Omental fat pad (tissue), 4 donors: ENCODE measurements at places on chromosomes 7 and 10.

- DNase-seq, result no peak
These were observed 581.4 kb downstream of the LRMDA start for GRCh38 chr10:76012716-76013327.

DNA sequence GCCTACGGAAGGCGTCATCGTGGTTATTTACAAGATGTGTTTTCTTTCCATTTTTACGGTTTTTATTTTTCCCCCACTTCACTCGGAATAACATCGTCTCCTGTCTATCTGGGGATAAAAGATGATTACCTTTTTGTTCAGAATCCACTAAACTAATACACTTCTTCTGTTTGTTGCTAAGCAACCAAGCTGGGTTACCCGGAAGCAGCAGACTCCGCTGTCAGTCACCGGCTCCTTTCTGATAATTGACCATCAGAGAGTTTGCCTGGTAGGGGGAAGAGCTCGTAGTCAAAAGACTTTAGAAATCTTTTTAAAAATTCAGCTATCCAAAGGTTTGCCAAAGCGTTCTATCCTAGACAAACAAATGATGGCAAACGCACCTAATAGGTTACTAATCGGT lies 75.0 kb upstream of the SFMBT2 start:
- DNase-seq, result no peak

GRCh38 chr10:130749911-130750310 lies 561.6 kb downstream of the TCERG1L start:
- no peak for DNase-seq

DNA sequence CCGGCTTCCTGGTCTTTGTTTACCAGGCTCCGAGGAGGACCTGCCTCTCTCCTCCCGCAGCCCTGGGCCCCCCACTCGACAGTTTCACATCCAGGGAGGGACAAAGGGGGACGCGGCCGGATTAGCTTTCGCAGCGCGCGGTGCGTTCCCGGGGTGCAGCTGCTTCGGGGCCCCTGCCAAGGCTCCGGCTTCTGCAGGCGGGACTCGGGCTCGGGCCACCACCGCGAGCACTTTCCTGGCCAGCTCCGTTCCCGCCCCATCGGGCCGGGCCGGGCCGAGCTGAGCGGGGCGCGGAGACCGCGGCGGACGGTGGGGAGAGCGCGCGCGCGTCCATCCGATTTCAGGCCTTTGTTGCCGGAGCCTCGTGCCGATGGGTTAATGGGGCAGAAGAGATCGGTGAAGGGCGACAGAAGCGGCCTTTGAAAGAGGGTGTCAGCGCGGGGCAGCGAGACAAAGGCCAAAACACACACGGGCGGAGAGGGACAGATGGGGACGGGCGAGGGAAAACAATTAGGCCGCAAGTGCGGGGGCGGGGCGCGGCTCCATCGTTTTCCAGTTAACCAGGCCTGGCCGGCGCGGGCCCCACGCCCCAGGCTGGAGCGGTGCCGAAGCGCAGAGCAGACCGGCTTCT lies 8.5 kb upstream of the UNCX start:
- DNase-seq, result no peak

DNA sequence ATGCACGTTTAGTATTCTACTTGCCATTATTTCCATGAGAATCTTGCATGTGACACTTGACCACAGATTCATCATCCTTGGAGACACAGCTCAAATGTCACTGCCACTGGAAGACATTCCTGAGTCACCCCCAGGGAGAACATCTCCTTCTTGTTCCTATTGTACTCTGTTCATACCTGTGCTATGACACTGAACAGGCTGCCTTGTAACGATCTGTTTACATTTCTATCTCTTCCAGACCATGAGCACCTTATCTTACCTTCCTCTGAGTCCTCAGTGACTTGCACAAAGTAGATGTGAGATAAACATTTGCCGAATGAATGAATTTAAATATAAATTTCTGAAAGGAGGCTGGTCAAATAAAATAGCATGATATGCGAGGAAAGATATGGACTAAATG lies 331.9 kb upstream of the LRRN3 start:
- no peak for DNase-seq

DNA sequence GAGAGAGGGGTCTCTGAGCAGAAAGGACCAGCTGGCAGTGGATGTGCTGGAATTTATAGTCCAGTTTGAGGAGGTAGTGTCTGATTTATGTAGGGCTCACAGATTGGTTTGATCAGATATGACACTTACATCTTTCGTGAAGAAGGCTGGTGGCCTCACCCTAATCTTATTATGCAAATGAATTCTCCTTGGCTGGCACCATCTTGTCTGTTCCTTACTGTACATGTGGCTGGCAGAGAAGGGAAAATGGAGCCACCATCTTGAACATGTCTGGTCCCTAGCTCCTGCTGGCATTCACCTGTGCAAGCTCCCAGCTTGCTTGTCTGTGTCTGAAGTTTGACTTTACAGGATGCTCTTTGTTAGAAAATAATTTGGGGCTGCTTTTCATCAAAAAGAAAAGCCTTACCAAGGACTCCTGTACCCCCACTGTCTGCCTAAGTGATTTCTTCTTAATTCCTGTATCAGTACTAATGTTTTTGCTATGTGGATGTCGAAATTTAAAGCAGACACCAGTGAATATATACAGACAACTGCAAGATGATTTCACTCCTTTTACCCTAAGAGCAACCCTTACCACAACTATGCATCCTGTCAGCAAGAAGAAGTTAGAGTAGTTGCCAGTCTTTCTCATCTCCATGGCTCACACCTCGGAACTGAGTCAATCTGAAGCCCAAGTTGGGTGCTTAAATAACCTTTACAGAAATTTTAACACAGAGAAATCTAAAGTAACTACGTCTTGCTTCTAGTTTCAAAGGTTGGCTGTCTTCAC lies 322.0 kb upstream of the SEMA3D start:
- DNase-seq, result no peak

- no peak for DNase-seq
These were observed 140.2 kb downstream of the CDK14 start for GRCh38 chr7:90736316-90736715.

- DNase-seq, result no peak
These were observed 28.0 kb upstream of the CABCOCO1 start for GRCh38 chr10:61634746-61635145.

DNA sequence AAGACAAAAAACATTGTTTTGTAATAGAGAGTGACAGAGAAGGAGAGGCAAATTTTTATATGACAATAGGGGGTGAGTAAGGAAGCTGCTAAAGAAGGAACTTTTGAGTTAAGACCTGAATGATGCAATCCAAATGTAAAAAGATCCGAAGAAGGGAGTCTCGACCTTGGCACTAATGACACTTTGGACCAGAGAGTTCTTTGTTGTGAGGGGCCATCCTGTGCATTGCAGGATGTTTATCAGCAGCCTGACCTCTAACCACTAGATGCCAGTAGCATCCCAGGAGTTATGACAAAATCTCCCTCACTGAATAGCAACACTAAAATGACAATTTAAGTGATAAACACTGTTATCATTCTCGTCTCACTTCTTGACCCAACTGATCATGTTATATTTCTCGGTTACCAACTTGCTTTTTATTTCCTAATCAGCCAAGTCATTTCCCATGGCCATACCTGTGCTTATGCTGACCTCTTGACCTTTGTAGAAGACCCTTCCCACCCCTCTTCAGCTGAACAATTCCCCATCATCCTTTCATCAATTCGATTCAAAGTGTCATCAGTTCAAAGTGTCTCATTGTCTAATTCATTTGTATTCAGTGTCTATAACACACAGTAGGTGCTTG lies 30.0 kb downstream of the DGKI start:
- no peak for DNase-seq

- DNase-seq, result no peak
These were observed 664.2 kb downstream of the NXPH1 start for GRCh38 chr7:9097565-9098060.

- no peak for DNase-seq
These were observed 13.0 kb downstream of the AKAP9 start for GRCh38 chr7:91953618-91954017.

- DNase-seq, result no peak
These were observed 274.9 kb upstream of the PLXDC2 start for GRCh38 chr10:19541299-19541698.

- DNase-seq, result no peak
These were observed 23.4 kb downstream of the ESYT2 start for GRCh38 chr7:158805937-158806336.

- DNase-seq, result no peak
These were observed 54.6 kb upstream of the PITRM1 start for GRCh38 chr10:3226960-3227744.

- DNase-seq, result no peak
These were observed 359.7 kb downstream of the CRPPA start for GRCh38 chr7:16061630-16062029.

GRCh38 chr7:26141077-26141476 lies 10.9 kb upstream of the NFE2L3 start:
- DNase-seq, result no peak

- no peak for DNase-seq
These were observed 216.8 kb downstream of the RPS24 start for GRCh38 chr10:78250313-78251015.

DNA sequence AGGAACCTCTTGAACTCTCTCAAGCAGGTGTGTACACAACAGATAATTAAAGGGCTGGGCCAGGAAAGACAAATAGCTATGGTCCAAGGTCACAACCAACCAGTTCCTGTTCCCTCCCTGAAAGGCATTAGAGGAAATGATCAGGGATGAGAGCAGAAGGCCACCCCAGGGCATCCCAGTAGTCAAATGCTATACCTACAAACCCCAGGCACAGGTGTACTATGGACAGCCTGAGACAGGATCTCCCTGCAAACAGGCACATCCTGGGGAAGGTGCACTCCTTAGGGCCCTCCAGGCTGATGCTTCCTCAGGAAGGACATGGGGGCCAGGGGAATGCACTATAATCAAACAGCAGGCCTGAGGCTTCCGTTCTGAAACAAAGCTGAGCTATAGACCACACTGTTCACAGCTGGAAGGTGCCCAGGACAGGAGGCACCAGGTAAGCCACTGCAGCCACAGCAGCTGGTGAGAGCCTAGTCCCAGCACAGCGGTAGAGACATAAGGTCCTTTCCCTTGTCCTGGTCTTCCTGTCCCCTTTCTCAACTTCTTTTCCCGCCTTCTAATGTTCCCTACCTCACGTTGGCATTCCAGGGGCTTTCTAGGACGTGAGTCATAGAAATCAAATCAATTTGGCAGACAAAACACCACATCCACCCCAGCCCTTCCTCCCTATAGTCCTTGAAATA lies 13.3 kb downstream of the PARP12 start:
- no peak for DNase-seq

- DNase-seq, result no peak
These were observed 53.3 kb upstream of the NXPH1 start for GRCh38 chr7:8380130-8380529.

- no peak for DNase-seq
These were observed 2.2 kb downstream of the RAB18 start for GRCh38 chr10:27506280-27506679.

DNA sequence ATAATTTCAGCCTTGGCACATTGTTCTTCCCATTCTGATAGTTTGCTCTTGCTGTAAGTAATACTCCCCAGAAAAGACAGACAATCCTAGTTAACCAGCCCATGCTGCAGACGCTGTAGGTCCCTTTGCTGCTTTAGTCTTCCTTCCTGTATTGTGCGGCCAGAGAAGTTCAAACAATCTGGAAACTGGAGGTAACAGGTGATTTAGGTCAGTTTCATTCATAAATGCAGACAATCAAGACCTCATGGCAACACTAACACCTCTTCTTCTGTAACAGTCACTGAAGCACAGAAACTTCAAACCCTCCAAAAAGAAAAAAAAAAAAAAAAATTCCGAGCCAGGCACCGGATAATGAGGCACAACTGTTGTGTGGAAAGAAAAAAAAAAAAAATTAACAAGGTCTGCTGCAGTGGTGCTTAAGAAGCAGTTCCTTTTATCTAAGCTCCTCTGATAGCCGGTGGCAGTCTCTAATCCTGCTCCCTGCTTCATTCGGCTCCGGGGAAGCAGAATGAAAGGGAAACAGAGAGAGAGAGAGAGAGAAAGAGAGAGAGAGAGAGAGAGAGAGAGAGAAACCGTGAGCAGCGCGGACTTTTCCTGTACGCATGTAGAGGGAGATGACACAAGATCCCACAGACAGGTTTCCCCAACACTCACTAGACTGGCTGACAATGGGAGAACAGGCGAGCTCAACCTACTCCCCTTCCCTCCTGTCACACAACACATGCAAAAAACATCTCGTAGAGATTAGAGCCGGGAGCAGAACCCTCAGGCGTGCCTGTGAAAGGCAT lies at the start of gene SEMA3A:
Gene SEMA3A, minus strand, starts transcription at position 306 of the 788 bp plus-strand sequence. Its CDS starts 203 bp downstream, at position 103.
- DNase-seq, result peak; percentile 22

GRCh38 chr10:112546474-112546873 lies 99.5 kb downstream of the VTI1A start:
- DNase-seq, result no peak

- DNase-seq, result no peak
These were observed 152.7 kb downstream of the SH2D4B start for GRCh38 chr10:80690434-80690833.

GRCh38 chr7:141042222-141043193 lies 27.8 kb upstream of the MRPS33 start:
- DNase-seq, result no peak

GRCh38 chr10:44574596-44575480 lies 189.9 kb upstream of the CXCL12 start:
- DNase-seq, result no peak

DNA sequence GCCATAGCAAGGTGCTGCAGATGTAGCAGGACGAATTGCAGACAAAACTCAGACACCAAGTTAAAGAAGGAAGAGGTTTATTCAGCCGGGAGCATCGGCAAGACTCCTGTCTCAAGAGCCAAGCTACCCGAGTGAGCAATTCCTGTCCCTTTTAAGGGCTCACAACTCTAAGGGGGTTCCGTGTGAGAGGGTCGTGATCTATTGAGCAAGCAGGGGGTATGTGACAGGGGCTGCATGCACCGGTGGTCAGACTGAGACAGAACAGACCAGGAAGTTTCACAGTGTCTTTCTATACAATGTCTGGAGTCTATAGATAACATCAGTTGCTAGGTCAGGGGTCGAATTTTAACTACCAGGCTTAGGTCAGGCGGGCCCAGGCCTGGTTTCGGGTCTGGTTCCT lies 222.0 kb upstream of the C7orf33 start:
- no peak for DNase-seq

- no peak for DNase-seq
These were observed 75.4 kb upstream of the SLC13A1 start for GRCh38 chr7:123275036-123275753.

- no peak for DNase-seq
These were observed 62.5 kb upstream of the LEP start for GRCh38 chr7:128178611-128179010.

DNA sequence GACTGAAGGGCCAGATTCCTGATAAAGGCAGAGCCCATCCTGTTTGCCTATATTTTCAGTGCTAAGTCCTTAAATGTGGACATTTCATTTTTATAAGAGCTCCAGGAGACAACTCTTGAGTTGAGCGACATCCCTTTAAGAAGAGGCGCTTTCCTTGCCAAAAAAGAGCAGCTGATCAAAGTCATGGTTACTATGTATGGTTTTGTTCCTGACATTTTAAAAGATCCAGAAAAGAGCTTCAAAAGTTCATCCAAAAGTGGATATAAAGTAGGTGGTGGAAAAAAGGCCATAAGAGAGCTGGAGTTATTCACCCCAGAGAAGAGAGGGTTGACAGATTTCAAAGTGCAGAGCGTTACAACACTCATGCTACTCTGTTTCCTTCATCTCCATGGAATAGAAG lies 36.7 kb downstream of the RHOBTB1 start:
- no peak for DNase-seq

- no peak for DNase-seq
These were observed 589.0 kb downstream of the SUGCT start for GRCh38 chr7:40723829-40724228.
